T-helper 9 cell (primary cell): ENCODE measurements at places on chromosomes 5 and 9.

DNA sequence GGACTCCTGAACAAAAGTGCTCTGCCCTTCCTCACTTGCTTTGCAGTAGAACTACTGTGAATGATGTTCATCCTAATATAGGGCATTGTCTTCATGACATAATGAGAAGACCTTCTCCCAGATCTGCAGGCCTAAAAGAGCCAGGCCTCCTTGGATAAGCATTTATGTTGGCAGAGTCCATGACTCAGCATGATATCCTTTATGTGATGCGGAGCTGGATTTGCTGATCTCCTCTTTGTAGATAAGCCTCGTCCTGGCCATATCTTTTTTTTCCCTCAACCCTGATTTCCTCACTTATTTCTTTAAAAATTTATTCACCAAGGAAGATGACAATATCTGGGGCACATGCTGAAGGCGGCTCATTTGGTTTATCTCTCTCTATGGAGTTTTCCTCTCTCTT is 62.4 kb upstream of the TAS2R1 start:
- no peak for DNase-seq

DNA sequence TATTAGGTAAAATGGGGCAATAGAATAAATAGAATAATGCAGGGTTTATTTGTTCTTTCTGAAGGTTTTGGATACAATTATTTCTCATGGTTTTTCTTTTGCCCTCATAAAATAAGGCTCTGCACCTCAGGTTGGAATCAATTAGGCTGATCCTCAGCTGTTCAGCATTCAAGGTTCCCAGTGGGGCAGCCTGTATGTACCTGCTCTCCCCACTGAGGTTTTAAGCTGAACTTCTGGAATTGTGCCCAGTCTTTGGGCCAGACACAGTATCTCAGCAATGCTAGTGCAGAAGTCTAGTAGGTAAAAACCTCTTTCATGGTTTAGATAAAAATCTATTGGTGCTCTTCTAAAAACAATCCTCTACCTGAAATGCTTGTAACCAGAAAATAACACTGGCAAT is 98.0 kb downstream of the EDIL3 start:
- DNase-seq, result no peak

DNA sequence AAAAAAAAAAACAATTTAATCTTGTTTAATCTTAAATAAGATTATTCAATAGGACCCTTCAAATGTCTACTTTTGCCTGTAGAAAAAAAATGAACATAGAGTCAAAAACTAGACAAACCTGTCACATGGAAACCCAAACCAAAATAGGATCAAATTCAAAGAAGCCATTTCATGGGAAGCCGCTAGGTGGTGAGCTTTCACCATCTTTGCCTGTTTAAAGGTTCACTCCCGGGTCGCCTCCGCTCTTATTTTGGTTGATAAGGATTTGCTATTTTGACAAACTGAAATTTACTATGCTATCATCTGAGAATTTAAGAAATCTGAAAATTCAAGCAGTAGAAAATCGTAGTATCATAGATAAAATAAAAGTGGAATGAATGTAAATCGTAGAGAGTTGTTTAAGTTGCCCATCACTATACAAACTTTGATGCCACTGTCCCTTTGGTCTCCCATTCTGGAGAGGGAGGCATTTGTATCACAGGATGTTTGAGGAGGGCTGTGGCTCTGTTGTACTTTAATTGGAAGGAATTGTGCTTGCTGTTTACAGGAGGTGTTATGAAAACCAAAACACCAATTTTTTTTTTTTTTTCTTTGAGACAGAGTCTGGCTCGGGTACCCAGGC is 43.5 kb upstream of the DNAH5 start:
- DNase-seq, result no peak

DNA sequence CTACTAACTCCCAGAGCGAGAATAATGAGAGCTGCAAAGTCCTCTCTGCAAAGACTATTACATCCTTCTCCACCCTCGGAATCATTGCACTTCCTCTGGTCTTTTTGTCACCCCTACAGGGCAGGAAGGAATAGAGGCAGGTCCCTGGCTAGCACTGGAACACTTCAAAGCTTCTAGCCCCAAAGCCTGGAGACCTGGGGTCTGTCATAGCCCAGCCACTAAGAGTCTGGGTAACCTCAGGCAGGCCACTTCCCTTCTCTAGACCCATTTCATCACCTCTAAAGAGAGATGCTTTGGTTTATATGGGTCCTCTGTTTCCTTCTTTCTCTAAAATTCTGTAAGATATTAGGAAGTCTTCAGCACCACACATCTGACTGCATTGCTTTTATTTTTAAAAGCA is 6.7 kb downstream of the ADRB2 start:
- no peak for DNase-seq

GRCh38 chr5:9544502-9545135 is 1.3 kb downstream of the SEMA5A start:
- peak; percentile 9 for DNase-seq

DNA sequence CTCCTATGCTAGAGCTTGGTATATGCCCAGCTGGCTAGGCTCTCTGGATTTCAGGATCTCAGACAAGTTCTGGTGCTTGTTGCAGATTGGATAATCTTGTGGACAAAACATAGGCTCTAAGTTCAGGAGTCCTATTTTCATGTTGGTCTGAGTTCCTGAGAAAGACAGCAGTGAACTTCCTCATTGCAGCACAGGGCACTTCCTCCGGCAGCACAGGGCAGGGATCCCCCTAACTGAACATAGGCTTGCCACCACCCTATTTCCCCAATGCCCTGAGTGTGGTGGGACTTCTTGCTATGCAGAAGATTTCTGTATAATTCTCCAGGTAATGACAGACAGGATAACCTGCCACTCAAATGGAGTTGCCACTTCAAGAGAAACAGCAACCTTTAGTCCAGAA is 220.1 kb downstream of the PIK3R1 start:
- DNase-seq, result no peak

DNA sequence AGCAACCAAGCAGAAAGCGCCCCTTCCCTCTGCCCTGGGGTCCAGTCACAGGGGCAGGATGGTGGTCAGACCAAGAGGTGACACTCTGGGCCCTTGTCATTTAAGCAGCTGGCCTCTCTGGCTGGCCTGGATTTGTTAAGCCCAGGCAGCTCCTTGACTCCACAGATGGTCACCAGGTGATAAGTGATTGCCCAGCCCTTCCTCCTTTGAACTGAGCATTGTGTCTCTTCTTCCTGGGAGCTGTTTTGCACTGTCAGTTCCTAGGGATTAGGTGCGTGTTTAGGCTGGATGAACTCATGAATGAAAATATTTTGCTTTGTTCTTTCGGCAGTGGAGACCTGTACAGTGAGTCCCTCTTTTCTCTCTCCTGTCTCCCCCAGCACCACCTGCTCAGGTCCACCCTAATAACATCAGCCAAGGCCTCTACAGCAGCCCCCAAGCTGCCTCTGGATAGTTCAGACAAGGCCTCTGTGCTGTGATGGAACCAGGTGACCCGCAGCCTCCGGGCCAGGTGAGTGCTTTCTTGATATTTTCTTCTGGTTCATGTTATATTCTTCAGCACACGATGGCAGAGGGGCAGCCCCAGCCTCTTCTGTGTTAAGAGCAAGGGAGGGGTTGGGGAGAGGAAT is 139.7 kb upstream of the PITX1 start:
- DNase-seq, result no peak

- no peak for DNase-seq
Observed at GRCh38 chr9:72554221-72554641, 32.8 kb downstream of the TMC1 start.

DNA sequence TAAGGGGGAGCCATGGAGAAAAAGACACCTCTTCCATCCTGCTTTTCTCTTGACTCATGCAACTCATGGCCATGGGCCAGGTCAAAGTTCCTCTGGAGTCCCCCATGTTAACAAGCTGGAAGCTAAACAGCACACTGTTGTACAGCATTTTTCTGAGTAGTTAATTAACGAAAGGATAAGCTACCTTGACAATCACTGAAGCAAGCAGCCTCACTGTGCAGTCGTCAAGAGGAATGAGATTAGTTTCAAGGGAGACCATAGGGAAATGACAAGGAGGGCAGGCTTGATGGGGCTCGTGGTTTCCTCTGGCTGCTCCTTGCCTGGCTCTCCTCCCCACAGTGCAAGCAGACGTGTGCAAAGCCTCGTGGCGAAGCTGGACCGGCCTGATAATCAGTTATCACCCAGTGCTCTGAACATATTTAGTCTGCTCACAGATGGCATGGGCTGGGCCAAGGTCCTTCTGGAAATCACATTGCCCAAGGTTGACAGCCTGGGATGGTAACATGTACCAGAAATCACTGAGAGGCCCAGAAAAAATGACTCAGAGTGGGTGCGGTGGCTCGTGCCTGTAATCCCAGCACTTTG is 209.5 kb downstream of the SLIT3 start:
- DNase-seq, result no peak

DNA sequence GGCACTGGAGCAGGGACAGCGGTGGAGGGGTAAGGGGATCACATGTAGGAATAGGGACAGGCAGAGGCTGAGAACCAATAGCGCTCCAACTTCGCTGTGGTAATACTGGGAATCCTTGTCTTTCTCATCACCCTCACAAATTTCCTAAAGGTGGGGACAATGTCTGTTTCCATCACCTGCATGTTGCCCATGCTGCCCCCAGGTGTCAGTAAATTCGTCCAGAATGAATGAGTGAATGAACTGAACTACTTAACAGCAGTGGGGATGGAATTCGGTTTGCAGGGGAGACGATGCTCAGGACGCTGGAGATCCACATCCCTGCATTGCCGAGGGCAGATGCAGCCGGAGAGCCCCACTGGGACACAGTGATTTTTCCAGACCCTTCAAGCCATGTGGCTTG is 129.9 kb downstream of the PDZD2 start:
- no peak for DNase-seq

DNA sequence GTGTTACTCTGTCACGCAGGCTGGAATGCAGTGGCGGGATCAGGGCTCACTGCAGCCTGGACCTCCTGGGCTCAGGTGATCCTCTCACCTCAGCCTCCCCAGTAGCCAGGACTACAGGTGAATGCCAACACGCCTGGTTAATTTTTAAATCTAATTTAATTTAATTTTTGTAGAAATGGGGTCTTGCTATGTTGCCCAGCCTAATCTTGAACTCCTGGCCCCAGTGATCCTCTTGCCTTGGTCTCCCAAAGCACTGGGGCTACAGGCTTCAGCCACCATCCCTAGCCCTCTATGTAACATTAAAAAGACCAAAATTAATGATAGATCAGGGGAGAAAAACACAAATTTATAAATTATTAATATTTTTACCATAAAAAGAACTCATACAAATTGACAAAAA is 11.3 kb upstream of the UBAP2 start:
- no peak for DNase-seq

- DNase-seq, result no peak
Observed at GRCh38 chr9:132404228-132404881, 2.3 kb downstream of the TTF1 start.

GRCh38 chr9:132077881-132078698 is 1.6 kb downstream of the MED27 start:
- DNase-seq, result peak; percentile 11

DNA sequence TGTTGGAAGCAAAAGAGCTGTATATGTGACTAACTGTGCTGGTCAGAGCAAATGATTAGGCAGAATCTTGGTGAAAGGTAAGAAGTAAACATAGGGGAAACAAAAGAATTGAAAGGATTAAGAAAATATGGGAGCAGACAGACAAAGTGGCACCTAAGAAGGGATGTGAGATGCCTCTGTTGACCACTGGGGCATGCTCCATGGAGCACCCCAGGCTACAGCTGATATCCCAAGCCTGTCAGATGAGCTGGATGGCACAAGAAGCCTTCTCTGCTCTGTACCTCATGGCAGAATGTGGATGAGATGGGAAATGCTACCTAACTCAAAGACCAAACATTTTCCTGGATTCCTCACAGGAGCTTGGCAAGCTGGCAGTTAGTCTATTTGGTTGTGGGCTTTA is 89.3 kb upstream of the SLIT3 start:
- no peak for DNase-seq

GRCh38 chr9:134324359-134325095 is 1.7 kb upstream of the RXRA start:
- no peak for DNase-seq

DNA sequence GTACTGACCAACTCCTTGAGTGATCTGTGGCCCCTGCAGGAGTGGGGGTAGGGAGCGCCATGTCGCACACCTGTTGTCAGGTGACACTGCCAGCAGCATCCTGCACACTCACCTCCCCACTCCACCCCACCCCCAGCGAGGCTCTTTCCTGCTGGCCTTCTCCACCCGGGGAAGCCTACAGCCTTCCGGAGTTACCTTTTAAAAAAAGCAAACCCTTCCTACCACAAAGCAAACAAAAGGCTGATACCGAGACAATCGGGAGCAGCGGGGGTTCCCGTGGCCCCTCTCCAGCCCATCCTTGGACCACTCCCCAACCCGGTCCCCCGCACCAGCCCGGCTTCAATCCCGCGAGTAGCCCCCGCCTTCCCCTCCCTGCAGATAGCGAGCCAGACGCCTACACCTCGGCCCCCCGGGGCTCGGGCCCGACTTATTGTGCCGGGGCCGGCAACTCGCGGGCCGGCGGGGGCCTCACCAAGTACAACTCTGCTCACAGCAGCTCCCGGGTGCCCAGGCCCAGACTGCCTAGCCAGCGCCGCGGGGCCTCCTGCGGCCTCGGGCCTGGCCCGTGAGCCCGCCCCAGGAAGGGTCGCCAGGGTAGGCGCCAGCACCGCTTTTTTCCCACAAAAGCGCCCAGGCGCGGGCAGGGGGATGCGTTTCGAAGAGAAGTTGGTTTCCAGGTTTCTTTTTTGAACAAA is 724 bp downstream of the MACROH2A1 start:
- DNase-seq, result peak; percentile 16

DNA sequence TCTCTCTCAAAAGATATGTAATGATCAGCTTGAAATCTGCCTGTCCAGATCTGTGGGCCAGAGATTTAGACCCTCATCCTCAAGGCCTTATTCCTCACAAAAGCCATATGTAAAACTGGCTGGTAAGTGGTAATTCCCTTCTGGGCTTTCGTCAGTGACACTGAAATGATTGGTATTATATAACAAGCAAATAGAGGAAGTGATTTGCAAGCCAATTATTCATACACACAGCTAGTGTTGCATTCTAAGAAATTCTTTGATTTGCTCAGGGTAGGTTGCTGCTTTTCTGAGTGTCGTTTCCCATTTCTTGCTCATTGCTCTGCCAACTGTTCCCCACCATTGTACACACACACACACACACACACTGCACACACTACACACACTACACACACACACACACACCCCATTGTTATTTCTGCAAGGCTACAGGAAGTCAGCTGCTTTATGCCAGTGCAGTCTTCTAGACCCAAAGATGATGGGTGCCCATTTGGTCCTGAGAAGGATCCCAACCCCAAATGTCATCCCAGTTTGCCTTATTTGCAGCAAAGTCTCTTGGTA is 76.8 kb downstream of the PRLR start:
- DNase-seq, result no peak
